ENCODE measurements at places on chromosomes 13 and 19.

DNA sequence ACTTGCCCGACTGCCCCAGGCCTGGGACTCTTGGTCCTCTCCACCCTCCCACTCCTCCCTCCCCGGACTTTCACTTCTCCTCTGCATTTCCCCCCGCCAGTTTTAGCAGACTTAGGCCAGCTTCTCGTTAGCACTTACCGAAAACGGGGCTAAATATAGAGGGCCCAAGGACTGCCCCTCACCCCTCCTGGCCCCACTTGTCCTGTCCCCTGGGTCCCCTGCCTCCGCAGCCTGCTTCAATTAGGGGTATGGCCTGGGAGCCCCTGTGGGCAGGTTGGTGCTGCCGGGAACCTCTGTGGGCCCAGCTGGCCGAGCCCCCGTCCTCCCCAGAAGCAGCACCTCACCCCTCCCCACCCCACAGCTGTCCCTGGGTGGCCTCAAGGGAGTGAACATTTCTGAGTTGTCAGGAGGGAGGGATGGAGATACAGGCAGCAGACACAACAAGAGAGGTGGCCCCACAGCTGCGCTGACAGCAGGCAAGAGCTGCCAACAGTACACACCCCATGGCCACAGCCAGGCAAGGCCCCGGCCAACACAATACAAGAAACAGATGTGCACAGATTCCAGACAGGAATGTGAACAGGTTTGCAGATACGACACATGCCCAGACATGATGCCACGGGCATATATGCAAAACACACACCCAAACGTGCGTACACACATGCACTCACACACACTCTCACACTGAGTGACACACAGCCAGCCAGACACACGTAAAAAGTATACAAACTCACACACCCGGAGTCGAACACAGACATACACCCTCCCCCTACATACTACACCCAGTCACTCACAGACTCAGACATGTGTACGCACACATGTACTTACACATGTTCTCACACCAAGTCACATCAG is 2.6 kb downstream of the POU2F2 start:
- DNase-seq, result no peak

GRCh38 chr13:114025714-114026431 is 52.0 kb upstream of the C13orf46 start:
- no peak for DNase-seq

DNA sequence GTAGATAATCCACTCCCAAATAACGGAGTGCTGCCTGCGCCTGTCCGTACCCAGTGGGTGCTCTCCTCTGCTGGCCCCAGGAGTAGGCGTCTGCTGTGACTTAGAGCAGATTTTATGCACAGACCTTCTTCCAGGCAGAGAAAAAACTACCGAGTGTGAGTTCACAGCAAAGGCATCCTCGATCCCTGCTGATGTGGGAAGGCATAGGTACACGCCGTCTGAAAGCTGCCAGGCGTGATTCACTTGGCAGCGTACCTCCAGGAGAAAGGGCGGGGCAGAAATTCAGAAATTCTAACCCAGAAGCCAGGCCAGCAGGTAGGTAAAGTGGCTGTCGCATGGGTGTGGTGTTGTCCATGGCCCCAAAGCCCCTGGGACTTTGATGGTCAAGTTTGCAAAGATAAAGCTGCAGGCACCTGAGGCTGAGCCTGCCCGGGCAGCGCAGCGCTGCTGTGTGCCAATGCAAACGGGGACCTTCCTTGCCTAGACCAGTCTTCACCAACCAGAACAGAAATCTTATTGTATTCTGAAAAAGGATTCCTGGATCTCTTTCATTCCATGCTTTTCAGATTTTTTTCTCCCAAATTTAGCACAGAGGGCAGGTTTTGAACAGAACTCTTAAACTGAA is 36.3 kb downstream of the COL4A2 start:
- no peak for DNase-seq

DNA sequence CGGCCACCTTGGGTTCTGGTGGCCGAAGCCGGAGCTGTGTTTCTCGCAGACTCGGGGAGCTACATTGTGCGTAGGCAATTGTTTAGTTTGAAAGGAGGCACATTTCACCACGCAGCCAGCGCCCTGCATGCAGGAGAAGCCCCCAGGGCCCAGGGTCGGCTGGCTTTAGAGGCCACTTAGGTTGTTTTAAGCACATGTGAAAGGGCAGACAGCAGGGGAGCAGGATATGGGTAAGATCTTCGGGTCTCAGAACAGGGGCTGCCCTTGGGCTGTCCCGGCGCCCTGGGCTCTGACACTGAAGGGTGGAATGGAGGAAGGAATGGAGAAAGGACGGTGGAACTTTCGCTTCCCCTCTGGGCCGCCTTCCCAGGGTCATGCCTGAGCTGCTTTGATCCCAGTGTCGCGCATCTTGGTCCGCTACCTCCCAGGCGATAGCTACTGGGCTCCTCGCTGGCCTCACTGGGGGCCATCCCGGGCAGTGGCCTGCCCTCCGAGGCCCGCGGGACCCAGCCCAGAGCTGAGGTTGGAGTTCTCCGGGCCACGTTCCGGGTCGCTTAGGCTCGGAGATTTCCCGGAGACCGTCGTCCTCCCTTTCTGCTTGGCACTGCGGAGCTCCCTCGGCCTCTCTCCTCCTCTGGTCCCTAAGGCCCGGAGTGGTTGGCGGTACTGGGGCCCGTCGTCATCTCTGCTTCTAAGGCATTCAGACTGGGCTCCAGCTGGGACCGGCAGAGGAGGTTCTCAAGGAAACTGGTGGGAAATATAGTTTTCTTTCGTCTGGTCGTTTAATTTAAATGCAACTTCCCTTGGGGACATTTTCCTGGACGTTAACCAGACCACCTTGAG is 4.3 kb upstream of the POU4F1 start:
- no peak for DNase-seq

- DNase-seq, result no peak
Observed at GRCh38 chr19:12953138-12953798, 3.8 kb downstream of the GADD45GIP1 start.

DNA sequence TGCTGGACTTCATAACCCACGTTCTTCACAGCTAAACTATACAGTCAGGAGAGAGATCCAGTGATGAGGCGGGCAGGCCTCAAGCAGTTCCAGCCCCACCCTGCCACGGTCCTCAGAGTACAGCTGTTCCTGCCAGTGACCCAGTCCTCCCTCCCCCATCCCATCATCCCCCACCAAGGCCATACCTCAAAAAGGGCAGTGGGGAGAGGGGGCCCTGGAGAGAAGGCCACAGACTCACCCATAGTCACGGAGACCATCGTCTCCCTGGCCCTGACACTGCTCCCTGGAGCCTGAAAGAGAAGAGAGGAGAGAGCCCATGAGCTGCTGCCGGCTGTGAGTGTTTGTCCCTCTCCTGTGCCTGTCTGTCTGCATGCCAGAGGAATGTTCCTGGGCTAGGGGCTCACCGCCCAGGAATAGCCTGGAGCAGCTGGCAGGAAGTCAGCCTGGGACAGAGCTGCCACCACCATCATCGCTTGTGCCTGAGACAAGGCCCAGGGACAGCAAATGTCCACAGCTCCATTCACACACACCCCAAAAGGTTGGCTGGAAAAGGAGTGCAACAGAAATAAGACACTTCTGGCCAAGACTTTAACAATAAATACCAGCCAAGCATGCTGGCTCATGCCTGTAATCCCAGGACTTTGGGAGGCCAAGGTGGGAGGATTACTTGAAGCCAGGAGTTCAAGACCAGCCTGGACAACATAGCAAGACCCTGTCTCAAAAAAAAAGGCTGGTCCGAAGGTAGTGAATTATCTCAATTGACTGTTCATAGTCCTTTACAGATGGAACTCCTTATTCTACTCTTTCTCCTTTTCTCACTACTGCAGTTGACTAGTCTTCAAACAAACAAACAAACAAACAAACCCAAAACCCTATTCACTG is 6.4 kb downstream of the C19orf47 start:
- no peak for DNase-seq

Measured in stimulated activated CD4-positive, alpha-beta T cell treated with anti-CD3 and anti-CD28 coated beads, Interleukin-1b, Interleukin-23, amount 100 ng/mL, for 48 hours (primary cell).